ENCODE measurements at places on chromosomes 1 and 21. TPM values are rescaled to one million over a fixed set of nuclear protein-coding genes. Genes with fewer than 3 reads are reported as not detected.

Gene LCE1D
- total RNA-seq: not detected

GRCh38 chr1:54204199-54204598, 4.2 kb downstream of the MRPL37 start:
- no peak for DNase-seq

- no peak for DNase-seq
Measured at GRCh38 chr1:55346586-55346985, 131.4 kb upstream of the USP24 start.

- no peak for DNase-seq
Measured at GRCh38 chr21:38429011-38429410, 69.3 kb downstream of the ERG start.
